ENCODE measurements at places on chromosomes 12 and 14.

DNA sequence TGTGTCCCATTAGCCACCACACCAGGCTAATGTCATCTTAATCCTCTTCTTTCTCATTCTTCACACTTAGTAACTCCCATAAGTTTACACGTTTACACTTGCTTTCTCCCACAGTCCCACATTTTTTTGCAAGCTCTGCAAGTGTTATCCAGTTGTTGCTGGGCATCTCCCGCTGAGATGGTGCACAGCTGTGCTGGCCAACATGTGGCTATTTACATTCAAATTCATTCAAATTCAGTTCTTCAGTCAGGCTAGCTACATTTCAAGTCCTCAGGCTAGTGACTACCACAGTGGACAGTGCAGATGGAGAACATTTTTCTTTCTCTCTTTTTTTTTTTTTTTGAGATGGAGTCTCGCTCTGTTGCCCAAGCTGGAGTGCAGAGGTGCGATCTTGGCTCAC is 9.8 kb upstream of the TEAD4 start:
- no peak for DNase-seq

DNA sequence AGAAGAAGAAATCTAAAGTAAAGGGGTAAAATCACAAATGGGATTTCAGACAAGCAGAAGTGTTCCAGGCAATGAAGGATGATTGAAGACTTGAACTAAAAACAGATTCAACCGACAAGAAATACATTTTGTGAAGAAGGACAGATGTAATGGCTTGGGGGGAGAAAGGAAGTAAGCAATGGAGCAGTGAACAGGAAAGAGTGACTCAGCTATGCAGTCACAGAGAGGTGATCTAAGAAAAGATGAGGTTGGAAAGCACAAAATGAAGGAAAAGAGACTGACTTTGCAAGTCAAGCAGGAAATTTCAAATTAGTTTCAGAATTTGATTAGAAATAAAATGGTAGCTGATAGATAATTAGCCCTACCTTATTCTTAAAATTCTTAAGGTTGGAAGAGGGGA is 66.5 kb downstream of the PUS7L start:
- DNase-seq = no peak

- no peak for DNase-seq
Observed at GRCh38 chr12:49806877-49807276, 21.3 kb downstream of the NCKAP5L start.

- no peak for DNase-seq
Observed at GRCh38 chr12:48966177-48966895, 5.2 kb downstream of the WNT10B start.

DNA sequence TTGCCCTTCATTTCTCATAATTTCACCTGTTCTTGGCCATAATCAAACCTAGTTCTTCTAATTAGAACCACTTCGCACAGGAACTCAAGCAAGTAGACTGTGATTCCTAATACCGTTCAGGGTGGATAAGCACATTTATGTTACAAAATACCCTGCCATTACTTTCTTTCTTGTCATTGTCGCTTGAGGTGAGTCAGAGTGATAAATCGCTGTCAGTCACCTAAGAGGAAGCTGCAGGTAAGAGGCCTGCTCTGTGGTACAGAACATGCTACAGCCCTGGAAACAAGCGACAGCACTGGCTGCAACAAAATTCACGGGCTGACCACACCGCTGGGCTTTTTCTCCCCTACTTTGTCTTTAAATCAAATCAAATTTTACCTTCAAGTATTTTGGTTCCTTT is 218.2 kb downstream of the ANO6 start:
- no peak for DNase-seq

GRCh38 chr12:65720136-65721130 is 103.8 kb upstream of the HMGA2 start:
- no peak for DNase-seq

- no peak for DNase-seq
Observed at GRCh38 chr12:80018119-80018518, 81.2 kb upstream of the OTOGL start.

- no peak for DNase-seq
Observed at GRCh38 chr12:47739979-47740378, 14.7 kb upstream of the ENDOU start.

GRCh38 chr12:126160912-126161311 is 1095.7 kb downstream of the AACS start:
- no peak for DNase-seq
